Activated T-cell treated with anti-CD3 and anti-CD28 coated beads for 1 hour (primary cell): ENCODE measurements at places on chromosomes 16 and 17.

- DNase-seq: no peak
These were observed 138.3 kb downstream of the KCNJ2 start for GRCh38 chr17:70307430-70308225.

DNA sequence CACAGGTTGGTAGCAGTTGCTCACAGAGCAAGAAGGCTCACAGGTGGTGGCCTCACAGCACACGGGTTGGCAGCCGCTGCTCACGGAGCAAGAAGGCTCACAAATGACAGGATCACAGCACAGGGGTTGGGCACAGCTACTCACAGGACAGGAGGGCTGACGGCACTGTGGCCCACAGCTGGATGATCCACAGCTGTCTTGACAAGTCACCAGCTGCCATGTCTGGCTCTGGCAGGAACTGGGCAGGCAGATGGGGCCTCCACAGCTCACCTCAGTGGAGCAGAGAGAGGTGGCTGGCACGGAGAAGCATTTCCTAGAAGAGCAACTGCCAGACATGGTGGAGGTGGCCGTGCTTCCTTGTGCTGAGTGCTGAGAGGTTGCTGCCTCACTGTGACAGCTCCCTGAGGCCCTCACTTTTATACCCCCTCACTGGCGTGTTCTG, at the start of gene KRTAP16-1:
TSS of gene KRTAP16-1 (minus strand) at position 392 of the 442 bp plus-strand sequence. CDS start at position 336, 56 bp downstream.
- peak; percentile 38 for DNase-seq

- DNase-seq: no peak
These were observed 4.5 kb downstream of the PMP22 start for GRCh38 chr17:15260376-15261257.

- peak; percentile 87 for DNase-seq
These were observed 3.1 kb upstream of the SETD6 start for GRCh38 chr16:58511933-58512815.

DNA sequence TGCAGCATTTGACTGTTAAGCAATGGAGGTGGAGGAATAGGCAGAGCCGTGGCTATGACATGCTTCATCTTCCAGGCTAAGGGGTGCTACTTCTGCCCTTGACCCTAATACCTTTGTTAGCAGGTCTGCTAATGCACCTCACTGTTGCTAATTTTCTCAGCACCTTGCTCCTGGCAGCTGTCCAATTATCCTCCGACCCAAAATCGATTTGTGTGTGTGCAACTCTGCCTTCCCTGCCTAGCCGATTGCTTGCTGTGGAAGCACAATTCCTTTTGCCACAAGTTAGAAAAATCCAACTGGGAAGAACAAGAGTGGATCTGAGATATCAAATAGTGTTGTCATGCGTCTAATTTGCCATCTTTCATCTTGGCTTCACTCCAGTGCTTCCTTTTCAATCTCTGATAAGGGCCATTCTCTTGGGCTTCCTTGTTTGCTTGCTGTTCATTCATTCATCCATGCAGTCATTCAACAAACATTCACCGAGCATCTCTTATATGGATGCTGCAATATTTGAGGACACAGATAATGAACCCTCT, 422.8 kb downstream of the RBFOX1 start:
- no peak for DNase-seq

- no peak for DNase-seq
These were observed 11.4 kb upstream of the KREMEN2 start for GRCh38 chr16:2952679-2953078.

GRCh38 chr17:70373369-70373768, 204.0 kb downstream of the KCNJ2 start:
- no peak for DNase-seq

GRCh38 chr17:31830971-31831858, 27.8 kb downstream of the COPRS start:
- no peak for DNase-seq

- DNase-seq: no peak
These were observed 18.9 kb downstream of the NTAN1 start for GRCh38 chr16:15037003-15037402.

DNA sequence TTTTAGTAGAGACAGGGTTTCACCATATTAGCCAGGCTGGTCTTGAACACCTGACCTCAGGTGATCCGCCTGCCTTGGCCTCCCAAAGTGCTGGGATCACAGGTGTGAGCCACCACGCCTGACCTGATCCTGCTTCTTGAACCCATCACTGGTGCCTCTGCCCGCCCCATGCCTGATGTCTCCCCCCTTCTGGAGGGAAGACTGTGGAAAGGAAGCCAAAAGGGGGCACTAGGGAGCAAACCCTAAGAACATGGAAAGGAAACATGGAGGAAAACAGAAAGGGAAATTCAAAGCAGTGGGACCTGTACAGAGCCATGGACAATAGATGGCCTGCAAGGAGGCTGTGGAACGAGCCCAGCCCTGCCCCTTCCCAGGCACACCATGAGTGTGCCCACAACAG, 31.1 kb upstream of the FASN start:
- no peak for DNase-seq

DNA sequence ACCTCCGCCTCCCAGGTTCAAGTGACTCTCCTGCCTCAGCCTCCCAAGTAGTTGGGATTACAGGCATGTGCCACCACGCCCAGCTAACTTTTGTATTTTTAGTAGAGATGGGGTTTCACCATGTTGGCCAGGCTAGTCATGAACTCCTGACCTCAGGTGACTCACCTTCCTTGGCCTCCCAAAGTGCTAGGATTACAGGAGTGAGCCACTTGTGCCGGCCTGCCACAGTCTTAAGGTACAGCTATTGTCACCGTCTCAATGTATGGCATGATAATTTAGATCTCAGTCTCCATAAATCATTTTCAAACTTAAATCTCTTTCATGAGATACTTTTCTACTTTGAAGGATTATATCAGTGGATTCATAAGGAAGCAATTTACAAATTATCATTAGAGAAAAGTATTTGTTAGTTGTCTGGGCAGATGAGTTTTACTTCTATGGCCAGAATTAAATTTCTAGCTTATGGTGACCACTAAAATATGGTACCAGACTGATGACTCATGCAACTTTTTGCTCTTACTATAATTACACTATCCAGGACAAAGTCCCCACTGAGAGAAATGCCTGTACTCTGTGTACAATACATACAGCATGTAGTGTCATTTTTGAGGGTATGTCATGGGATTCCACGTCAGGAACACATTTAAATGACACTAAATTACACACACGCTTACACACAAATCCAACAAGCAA, 1230.3 kb upstream of the GOT2 start:
- DNase-seq: no peak

GRCh38 chr16:63195336-63195735, 1159.1 kb upstream of the CDH8 start:
- DNase-seq: no peak

- DNase-seq: no peak
These were observed 22.2 kb upstream of the WSCD1 start for GRCh38 chr17:6047966-6048365.

- no peak for DNase-seq
These were observed 86.9 kb downstream of the NDEL1 start for GRCh38 chr17:8522577-8522976.

DNA sequence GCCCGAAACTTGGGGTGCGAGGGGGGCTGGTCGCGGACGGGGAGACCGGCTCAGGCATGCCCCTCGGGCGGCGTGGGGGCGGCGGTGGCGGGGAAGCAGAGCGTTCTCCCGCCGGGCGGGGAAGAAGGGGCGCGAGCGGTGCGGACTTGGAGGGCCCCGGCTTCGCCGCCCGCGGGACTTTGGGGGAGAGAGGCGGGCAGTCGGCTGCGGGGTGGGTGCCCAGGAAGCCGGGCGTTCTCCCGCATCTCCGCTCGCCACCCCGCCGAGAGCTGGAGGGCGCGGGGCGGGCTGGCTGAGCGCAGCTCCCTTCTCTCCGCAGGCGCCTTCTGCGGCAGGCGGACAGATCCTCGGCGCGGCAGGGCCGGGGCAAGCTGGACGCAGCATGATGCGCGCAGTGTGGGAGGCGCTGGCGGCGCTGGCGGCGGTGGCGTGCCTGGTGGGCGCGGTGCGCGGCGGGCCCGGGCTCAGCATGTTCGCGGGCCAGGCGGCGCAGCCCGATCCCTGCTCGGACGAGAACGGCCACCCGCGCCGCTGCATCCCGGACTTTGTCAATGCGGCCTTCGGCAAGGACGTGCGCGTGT, 772 bp downstream of the NTN1 start:
- no peak for DNase-seq

- no peak for DNase-seq
These were observed 88.4 kb upstream of the CIBAR2 start for GRCh38 chr16:85200471-85201278.

- no peak for DNase-seq
These were observed 20.9 kb downstream of the ABR start for GRCh38 chr17:1158879-1159278.

DNA sequence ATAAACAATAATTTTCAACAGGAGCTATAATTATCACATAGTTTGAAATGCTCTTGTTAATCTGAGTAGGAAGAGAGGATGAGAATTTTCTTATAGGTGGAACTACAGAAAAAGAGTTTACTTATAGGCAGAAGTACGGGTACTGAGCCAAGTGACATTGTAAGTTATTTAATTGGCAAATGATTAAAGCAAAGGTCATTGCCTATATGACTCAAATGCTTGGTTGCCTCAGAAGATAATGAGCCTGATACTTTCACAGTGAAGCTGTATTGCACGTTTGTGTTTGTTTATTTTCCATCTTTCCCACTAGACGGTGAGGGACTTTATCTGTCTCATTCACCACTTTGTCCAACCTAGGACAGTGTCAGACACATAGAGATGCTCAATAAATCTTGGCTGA, 749.3 kb downstream of the MAF start:
- DNase-seq: no peak

GRCh38 chr16:4714996-4715395, 19.1 kb downstream of the ANKS3 start:
- DNase-seq: no peak

GRCh38 chr17:39775031-39775430, 37.3 kb downstream of the GRB7 start:
- no peak for DNase-seq

DNA sequence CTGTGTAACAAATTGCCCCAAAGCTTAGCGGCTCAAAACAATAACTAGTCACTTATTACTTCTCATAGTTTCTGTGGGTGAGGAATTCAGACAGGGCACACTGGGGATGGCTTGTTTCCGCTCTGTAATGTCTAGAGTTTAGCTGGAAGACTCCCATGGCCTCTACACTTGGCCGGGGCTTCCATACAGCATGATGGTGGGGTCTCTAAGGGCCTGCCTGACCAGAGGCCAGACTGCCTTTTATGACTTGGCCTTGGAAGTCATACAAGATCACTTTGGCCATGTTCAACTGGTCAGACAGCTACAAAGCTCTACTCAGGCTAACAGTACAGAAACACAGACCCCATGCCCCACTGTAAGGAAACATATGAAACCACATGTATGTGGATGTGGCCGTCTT, 8.2 kb downstream of the GLP2R start:
- DNase-seq: no peak

GRCh38 chr16:49742428-49743202, 113.3 kb downstream of the ZNF423 start:
- DNase-seq: no peak

- DNase-seq: no peak
These were observed 8.9 kb downstream of the HAGH start for GRCh38 chr16:1817716-1818115.

- no peak for DNase-seq
These were observed 298.8 kb downstream of the ZFHX3 start for GRCh38 chr16:72749091-72749490.

DNA sequence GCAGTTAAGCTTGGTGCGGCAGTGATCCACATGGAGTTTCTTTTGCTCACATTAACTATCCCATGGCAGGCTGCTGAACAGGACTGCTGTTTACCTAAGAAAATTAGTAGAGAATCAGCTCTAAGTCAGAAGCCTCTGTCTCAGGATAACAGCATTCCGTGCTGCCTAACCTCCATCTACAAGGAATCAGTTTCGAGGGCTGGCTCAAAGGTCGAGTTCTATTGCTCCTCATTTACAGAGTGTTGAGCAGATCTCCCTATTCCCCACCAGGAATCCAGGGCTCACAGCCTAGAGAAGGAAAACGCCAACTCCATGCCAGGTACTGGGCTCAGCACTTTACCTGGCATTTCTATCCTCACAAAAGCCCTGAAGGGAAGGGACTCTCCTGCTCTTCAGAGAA, 9.9 kb downstream of the GINS2 start:
- DNase-seq: no peak

DNA sequence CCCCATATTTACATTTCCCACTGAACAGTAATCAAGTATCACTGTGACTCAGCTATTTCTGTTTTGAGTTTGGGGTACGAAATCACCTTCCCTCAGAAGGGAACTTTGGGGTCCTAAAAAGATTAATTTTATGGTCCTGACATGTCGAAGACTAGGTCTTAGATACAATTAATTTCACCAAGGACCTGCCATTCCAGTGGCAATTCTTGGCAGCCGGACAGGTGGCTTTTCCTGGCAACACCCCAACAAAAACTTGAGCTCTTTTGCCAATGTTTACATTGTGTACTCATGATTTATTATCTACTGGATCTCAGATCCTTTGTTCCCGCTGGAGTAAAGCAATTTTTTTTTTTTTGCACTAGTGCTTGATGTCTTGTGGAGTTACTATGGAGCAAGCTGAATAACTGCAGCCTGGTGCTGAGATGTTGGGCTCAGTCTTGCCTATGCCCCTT, 14.4 kb downstream of the SLFN5 start:
- DNase-seq: no peak

DNA sequence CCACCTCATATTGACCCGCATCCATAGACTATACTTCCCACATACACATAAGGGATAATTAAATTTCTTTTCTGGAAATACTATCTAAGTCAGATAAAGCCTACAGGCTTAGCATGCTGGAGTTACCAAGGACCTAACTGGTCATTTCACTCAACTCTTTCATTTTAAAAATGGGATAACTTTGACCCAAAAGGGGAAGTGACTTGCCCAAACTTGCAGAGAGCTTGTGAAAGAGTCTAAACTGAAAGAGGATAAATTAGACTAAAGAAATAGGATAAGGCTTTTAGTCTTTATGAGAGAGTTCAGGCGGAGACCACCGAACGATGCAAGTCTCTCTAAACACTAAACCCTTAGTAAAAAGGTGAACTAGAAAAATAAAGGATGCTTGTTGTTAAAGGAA, 3.9 kb upstream of the KRT33A start:
- DNase-seq: no peak

DNA sequence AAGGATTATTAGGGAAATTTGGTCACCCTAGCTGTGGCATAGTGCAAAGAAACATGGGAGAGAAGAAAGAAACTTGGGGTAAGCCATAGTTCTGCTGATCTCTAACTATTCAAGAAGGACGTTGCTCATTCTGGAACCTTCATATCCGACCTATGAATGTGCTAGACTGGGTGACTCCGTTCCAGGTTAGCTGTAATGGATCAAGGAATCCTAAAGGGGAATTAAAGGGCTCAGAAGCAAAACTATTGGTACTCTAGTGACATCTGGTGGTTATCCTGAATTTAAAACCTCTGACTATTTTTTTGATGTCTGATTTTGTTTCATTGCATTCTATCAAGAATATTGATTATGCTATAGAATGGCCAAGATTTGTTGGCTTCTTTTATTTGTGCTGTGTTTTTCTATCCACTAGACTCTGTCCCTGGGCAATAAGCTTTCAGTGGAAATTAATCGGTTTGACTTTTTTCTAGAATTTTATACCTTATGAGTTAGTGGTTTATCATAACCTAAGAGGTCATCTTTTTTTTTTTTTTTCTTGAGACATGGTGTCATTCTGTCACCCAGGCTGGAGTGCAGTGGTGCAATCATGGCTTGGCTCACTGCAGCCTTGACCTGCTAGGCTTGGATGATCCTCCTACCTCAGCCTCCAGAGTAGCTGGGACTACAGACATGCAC, 19.5 kb downstream of the PCTP start:
- no peak for DNase-seq

- no peak for DNase-seq
These were observed 12.3 kb downstream of the KANSL1 start for GRCh38 chr17:46180892-46181274.
